ENCODE measurements at places on chromosomes 1 and 21.

DNA sequence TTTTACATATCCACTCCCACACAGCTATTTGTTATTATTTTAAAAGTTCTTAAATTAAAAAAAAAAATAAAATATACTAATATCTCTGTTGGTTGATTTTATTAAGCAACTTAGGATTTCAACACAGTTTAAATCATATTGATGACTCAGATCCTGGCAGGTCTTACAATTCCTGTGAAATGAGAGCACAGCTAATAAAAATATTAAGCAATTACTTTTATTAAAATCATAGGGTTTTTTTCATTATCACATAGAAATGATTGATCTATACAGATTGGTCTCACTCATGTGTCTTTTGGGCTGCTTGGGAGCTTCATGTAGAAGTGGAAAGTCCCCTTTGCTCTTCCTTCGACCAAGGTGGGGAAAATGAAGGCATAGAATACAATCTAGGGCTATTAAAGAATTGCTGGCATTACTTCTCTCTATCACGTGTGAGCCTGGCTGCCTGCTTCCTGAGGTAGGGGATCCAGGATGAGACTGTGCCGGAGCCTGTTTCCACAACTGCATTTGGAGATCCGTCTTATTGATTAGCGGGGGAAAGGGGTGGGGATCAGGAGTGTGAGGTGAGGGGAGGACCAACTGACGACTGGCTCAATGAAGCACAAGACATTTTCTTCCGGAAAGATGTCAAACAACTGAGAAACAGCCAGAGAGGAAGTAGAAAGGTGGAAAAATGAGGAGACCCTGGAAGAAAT lies 858.0 kb downstream of the USP25 start:
- peak; percentile 74 for DNase-seq

DNA sequence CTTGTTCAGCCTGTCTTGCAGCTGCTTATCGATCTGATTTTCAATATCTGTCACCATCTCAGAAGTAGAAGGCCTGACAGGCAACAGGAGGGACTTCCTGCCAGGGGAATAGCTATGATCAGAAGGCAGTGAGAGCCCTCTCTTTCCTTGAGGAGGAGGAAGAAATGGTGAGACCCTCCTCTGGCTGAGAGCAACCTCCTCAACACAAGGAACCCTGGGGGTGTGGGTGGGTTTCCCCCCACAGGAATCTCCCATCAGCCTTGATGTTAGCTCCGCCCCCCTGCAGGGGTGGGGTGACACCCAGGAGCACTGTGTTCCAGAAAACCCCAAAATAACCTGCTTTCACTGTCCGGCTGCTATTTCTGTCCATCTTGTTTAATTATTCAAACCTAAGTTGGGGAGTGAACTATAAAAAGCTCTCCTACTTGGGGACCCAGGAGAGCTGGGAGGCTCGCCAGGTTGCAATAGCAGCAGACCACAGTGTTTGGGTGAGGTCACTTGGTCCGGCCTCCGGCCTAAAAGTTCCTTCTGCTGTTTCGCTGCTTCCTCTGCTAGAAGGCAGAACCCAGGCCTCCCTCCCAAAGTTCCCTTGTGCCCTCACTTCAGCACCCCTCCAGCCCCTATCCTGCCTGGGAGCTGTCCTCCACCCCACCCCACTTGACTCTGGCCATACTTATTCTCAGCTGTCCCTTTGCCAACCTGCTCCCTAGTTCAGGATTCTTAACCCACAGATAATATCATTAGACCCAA lies 7.8 kb upstream of the MEF2D start:
- DNase-seq = no peak

- no peak for DNase-seq
Measured at GRCh38 chr1:186722711-186723309, 42.6 kb upstream of the PTGS2 start.

- DNase-seq = no peak
Measured at GRCh38 chr1:69404486-69404885, 163.2 kb upstream of the LRRC7 start.

DNA sequence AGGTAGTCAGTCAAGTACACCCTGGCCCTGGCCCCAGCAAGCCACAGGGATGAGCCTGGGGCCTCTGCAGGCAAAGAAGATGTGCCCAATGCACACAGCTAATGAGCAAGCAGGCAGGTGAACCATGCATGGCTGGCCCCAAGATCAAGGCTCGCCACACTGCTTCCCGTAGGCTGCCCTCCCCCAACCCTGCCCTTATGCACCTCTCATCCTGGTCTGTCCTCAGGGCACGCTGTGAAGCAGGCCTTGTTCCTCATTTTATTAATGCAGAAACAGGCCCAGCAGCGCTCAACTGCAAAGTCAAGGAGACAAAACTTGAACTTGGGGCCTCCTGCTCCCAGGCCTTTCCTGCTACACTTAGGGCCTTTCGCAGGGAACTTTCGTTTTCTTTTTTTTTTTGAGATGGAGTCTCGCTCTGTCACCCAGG lies 35.6 kb upstream of the ID3 start:
- no peak for DNase-seq

GRCh38 chr1:37471345-37472231 lies 2.8 kb upstream of the ZC3H12A start:
- DNase-seq = peak; percentile 66

GRCh38 chr1:248730507-248731335 lies 24.8 kb downstream of the LYPD8 start:
- no peak for DNase-seq

DNA sequence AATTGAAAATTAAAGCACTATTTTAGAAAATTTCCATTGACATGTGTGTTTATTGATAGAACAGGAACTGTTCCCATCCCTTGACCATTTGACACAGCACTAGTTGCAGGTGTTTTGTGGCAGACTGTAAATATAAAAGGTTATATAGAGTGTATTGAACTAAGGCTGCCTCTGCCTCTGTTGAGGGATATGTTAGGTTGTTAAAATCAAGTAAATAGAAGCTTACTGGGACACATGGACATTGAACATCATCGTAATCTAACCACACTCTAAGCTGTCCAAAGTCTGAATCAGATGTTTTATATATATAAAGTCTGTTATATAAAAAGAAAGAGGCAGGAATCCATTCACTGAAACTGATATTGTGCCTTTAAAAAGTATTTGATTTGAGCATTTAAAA lies 308.1 kb upstream of the PKN2 start:
- DNase-seq = no peak

All from G401 (cell line).